NCI-H524 (cell line): ENCODE measurements at places on chromosomes 2 and 18.

DNA sequence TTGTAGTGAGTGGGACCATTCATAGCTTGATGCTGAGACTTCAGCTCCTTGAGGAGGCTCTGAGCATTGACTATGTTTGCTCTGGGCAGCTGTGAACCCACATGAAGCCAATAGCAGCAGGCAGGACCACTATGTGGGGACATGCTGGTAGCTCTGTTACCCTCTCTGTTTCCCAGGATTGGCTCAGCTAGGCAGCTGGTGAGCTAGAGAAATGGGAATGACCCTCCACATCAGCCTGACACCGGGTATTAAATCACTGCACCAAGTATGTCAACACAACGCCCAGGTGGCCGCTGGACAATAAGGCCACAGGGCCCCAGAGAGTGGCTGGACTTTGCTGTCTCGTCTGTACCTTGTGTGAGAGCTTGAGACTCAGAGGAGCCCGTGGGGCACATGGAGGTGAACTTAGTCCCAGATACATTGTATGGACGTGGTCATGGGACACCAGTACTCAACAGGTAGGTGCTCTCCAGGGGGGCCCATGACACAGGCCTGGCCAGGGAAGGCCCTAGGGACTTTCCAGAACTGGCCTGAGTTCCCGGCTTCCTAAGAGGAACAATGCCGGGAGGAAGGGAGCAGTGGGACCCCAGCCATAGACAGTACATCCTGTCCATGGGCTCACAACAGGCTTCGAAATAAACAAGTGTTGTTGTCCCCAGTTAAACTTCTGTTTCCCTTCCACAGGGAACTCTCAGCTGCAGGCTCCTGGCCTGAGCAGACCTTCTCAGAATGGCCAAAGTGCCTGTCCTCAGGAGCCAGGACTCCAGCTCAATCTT lies 35.2 kb downstream of the HS1BP3 start:
- no peak for DNase-seq

DNA sequence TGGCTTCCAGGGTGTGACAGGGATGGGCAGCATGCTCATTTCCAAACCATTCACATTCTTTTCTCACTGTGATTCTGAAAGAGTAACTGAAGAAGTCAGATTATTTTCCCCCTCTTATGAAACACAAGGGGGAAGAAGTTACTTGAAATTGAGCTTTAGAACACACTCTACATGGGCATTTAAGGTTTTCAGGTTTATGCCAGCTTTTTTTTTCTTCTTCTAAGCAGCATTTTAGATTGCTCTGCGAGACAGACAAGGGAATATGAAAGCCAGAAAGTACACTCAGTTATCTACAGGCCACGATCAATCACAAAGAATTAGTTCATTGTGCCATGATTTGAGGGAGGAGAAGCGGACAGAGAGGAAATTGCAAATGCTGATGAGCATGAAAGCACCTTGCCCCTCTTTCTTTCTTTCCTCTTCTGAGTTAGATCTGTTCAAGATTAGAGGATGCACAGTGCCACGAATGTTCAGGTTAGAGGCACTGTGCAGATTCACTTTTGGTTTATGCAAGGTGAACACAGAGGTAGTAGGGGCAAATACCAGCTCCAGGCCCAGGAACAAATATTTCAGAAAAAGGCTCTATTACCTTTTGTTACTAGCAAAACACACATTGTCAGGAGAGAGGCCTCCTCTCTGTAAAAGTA lies 49.2 kb downstream of the CXCR4 start:
- DNase-seq, result no peak

DNA sequence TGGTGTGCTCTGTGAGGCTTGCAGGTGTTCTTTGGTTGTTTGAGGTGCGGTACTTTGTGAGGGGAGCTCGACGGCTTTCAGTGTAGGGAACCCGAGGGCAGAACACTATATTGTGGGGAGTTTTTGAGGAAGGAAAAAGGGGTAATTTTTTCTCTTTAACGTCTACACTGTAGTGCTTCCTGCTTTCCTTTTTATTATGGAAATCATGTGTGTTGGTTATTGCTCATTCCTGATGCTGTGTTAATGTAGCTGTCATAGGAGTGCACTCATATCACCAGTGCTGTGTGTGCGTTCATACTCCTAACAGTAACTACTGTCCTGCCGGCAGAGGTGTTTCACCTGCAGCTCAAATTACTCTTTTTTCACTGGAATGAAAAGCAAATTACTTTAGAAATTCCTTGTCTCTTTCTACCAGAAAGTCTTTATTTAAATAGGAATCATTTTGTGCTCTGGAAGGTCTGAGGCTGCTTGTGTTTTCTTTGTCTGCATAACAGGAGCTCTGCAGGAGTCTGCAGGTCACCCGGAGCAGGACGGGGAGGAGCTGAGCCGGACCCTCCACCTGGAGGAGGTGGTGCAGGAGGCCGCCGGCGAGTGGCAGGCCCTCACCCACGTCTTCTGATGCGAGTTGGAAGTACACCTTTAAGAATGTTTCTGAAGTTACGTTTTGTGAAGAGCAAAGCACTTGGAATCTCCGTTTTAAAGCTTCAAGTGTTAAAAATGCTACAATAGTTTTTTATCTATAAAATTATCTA lies 145.5 kb downstream of the ZNF236 start:
- DNase-seq, result no peak

DNA sequence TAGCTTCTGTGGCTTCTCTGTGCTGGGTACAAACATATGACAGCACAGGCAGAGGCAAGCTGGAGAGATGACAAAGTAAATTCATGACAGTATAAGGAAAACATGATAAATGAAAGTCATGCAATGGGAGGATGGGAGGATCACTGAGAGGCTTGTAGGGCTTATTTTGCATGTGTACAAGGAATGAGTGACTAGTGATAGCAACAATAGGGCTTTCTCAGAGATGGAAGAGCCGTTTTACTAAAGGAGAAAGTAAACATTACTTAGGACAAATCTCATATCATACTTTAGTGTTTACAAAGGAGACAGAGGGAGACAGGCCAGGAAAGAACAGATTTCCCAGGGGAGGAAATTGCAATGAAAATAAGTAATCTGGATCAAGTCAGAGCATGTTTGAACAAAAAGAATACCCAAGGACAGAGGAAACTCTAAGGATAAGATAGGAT lies 82.5 kb upstream of the RBMS1 start:
- no peak for DNase-seq

DNA sequence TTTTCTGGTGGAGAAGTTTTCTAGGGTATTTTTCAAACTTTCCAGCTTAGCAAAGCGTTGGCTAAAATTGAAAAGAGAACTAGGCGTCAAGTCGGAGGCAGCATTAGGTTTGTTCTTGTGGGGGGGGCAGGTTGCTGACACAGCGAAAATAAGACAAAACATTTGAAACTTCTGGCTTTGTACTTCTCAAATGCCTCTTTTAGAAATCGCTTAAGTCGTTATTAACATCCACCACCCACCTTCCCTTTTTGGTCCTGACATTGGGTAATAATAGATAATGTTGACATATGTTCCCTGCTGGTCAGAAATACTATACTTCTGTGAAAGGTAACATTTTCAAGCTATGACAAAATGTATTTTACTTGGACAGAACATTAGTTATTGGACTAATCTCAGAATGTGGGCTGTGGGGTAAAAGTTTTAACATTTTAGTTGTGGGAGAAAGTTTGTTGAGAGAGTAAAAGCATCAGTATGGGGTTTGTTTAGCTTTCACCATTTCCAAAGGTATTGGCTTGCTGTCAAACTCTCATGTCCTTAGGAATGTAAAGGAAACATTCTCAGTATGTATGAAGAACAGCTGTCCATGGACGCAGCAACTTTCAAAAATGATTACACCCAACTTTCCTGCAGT lies 88.1 kb upstream of the ZEB2 start:
- no peak for DNase-seq

DNA sequence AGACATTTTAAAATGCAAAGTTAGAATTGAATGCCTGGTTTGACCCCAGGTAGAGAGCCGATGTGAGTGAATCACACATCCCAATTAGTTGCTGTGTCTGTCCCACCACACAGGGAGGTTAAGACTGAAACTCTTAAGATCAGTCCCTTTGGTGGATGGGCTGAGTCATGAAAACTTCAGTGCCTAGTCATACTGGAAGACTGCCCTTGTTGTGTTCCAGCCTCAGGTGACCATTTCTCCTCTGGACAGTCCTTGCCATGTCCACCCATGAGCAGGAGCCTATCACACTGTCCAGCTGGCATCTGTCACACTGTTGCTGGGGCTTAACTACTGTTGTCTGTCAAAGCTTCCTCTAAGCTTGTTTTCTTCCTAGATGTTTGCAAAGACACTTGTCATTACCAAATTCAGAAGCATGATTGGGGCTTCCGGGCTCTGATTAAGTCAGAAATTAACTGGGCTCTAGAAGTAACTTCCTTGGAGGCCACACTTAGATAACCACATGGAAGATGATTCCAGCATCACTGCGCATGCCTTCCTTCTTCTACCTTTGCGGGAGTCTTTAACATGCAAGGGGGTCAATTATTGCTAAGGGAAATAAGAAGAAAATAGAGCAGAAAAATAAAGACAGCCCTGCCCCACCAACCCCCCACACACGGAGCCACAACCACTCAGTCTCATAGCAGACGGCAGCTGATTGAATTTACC lies 21.3 kb downstream of the CYRIA start:
- DNase-seq, result no peak

- no peak for DNase-seq
These were observed 3.5 kb downstream of the EFHD1 start for GRCh38 chr2:232636788-232637420.

GRCh38 chr2:23544589-23545295 lies 159.8 kb downstream of the KLHL29 start:
- no peak for DNase-seq

DNA sequence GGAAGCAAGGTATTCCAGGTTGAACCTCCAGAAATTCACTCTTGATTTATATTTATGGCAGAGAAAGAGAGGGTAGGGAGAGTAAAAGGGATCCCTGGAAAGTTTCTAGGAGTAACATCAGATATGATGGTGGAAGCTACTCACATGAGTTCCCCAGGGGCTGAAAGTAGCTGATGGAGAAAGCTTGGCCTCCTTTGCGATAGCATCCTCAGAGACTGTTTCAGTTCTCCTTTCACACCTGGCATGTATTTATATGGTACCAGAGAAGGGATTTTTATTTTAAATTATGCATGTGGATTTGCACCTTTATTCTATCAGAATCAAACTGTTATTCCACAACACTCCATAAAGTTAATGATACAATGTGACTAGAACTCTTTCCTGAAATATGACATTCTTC lies 126.3 kb upstream of the OSR1 start:
- no peak for DNase-seq

DNA sequence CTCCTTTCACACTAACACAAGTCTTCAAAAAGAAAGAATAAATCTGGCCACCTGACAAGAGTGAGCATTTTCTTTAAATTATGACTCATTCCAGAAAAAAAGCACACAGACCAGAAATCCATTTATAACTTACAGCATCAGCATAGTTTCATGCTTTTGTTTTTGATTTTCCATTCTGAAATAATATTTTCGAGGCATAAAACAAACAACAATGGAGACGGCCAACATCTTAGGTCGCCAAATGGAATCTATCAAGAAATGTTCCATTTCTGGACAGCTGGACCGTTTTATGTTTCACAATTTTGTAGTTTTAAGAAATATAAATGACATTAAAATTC lies 165.4 kb upstream of the ZFP36L2 start:
- no peak for DNase-seq

DNA sequence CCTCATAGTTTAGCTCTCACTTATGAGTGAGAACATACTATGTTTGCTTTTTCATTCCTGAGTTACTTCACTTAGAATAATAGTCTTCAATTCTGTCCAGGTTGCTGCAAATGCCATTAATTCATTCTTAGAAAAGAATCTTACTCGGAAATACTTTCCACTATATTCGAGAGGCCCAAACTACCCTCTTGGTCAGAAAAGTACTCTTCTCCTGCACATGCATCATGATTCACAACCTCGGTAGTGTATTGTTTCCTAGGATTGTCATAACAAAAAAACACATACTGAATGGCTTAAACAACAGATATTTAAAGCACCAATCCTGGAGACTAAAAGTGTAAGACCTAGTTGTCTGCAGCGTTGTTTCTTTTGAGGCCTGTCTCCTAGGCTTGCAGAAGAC lies 364.0 kb upstream of the SLC14A2 start:
- DNase-seq, result no peak

DNA sequence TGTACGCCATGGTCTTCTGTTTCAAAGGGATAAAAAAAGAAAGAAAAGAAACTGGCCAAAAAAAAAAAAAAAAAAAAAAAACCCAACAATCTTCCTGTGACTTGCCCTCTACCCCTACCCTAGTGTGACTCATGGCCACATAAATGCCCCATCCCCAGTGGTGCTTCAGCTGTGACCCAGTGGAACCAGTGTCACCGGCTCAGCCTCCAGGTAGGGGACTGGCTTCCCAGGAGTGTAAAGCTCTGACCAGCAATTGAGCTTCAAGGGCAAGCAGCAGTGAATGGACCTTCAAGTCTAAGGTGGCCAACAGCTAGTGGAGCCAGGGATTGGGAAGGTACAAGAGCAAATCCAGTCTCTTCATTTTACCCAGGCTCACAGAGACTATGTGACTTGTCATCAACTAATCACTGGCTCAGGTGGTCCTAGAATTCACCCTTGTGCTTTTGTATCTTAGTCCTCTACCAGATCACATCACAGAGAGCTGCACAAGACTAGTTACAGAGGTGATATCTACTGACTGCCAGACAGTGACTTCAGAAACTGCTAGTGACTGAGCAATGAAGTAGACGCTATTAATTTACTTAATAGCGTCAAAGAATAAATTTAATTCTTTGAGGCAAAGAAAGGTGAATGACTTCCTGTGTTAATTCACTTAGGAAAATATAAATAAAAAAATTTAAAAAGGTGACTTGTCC lies 1.3 kb upstream of the TGFBRAP1 start:
- no peak for DNase-seq

DNA sequence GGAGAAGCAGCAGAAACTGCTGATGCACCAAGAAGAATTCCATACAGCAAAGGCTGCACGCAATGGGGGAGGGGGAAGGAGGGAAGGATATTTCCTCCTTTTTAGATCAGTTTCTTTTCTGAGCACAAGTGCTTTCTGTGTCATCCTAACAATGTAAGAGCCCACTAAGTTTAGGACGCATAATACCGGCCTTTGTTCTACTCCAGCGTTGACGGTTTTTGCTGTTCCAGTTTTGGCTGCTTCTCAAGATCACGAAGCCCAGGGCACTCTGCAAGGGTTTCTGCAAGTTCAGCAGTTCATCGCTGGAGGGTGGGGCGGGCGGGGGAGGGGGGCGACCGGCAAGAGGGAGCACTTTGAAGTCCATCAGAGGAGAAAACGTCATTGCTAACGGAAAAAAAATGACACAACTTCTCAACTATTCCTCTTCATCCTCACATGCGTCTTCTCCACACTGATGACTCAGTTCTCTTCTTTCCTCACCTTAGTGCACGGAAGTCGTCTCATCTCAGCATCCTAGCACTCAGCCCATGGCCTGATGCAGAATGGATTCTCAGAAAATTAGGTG lies 8.7 kb downstream of the FAM178B start:
- no peak for DNase-seq
